Stimulated activated CD4-positive, alpha-beta T cell treated with anti-CD3 and anti-CD28 coated beads, Interleukin-15, amount 100 ng/mL, for 24 hours (primary cell): ENCODE measurements at places on chromosomes 11 and 22.

- no peak for DNase-seq
Observed at GRCh38 chr11:28346209-28346608, 238.0 kb downstream of the METTL15 start.

DNA sequence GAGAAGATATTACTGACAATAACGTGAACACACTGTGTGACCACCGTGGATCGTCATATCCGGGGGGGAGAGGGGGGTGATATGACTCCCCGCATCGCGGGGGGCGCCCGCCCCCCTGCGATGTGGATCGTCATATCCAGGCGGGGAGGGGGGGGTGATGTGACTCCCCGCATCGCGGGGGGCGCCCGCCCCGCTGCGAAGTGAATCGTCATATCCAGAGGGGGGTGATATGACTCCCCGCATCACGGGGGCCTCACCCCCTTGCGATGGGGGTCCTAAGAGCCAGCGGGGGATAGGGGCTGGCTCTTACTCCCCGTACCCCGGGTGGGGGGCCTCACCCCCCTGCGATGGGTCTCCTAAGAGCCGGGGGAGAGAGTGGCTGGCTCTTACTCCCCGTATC is 19.9 kb downstream of the UNC93B1 start:
- DNase-seq, result no peak

DNA sequence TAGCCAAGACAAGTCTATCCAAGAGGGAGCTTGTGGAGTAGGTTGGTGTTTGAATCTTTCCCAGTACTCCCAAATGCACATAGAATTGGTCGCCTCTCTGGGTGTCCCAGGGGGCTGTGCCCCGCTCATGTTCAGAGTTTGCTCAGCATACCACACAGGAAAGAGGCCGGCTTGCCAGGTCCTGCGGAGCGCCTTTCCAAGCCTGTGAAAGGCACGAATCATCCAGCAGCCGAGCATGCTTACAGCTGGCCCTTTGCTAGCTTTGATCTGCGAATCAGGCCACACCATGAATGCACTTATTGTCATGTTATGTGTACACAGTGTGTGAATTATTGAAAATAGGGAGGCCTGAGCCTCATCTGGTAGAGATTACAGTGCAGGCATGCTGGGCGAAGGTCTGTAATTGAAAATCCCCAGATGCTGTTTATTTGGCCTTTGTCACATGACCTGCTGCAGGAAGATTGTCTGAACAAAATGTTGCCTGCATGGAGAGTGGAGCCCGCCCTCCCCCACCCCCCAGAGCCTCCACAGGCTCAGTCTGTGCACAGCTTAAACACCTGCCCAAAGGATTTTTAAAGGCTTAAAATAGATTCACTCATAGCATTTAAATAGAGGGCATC is 163.3 kb upstream of the RASSF10 start:
- no peak for DNase-seq

DNA sequence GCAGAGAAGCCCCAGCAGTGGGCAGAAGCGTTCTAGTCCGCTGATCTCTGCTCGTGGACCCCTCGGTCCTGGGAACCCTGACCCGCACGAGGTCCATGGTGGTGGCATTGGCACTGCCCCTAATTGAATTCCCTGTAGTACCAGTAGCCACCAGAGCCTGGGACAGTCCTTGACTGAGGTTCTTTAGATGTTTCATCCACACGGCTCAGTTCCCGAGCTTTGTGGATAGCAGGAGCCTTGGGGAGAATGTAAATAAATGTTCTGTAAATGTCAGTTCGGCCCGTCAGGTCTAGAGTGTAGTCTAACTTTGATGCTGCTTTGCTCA is 39.4 kb upstream of the SEPTIN5 start:
- no peak for DNase-seq

DNA sequence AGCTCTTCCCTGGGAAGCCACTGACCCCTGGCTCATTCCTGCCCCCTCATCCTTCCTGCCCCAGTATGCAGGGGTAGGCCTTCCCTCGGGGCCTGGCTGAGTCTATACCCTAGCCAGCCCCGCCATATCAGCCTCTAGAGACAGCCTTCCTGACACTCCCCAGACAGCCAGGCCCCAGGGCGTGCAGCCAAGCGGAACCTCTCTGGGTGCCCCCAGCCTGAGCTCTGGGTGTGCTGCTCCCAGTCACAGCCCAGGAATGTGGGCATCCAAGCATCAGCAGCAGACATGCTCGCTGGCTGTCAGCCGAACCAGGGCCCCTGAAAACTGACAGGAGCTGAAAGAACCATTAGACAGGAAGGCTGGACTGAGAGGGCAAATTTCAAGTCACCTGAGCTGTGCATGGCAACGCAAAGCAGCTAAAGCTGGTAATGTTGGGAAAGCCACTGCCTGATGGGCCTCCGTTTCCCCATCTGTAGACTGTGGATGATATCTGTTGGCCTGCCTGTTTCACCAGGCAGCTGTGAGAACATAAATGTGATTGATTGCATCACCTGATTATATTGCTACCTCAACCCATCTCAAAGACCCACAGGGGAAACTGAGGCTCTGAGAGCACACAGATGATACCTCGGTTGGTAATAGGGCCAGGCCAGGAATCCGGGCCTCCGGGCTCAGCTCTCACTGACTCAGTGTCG is 93.2 kb downstream of the LRRC32 start:
- no peak for DNase-seq

GRCh38 chr22:43008509-43008908 is 6.4 kb downstream of the PACSIN2 start:
- DNase-seq, result no peak

- DNase-seq, result no peak
Observed at GRCh38 chr11:23311986-23312940, 452.0 kb upstream of the CCDC179 start.

DNA sequence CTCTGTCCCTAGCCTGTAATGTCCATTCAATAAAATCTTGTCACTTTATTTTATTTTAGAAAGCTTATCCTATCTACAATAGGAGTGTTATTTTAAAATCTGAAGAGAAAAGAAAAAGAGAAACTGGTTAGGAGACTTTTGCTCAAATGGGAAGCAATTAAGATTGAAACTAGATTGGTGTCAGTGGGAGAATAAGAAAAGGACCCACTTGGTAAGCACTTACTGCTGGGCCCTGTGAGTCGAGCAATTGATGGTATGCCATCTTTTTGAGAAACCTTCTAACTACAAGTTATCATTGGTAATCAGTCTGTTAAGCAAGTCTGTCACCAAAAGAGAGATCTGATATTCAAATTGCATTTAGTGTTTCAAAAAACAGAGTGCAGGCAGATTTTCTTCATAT is 258.4 kb downstream of the GRM5 start:
- DNase-seq, result no peak

- DNase-seq, result peak; percentile 61
Observed at GRCh38 chr11:82733444-82734119, at the start of gene FAM181B. Gene FAM181B, minus strand, starts transcription at chr11:82733864. Its CDS starts 135 bp downstream, at chr11:82733729.

DNA sequence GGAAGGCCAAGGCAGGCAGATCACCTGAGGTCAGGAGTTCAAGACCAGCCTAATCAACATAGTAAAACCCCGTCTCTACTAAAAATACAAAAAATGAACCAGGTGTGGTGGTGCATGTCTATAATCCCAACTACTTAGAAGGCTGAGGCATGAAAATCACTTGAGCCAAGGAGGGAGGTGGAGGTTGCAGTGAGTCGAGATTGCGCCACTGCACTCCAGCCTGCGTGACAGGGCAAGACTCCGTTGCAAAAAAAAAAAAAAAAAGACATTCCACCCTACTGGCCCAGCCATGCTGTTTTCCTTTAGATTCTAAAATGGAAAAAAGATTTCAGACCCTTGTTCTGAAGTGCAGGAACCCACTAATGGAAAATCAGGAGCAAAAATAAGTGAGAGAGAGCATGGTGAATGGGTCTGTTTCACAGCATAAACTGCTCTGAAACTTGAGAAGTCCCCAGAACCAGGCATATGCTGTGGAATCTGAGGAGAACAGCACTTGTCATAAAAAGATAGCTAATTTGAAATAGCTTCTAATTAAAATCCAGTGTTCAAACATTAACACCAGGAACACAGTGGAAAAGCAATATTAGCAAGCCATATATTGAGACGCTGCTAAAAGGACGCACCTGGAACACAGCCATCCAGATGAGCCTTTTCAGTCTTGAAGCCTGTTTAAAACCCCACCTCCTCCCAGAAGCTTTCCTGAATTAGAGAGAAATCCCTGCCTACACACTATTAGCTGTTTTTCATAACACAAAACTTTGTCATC is 66.3 kb upstream of the CHRM4 start:
- DNase-seq, result no peak

DNA sequence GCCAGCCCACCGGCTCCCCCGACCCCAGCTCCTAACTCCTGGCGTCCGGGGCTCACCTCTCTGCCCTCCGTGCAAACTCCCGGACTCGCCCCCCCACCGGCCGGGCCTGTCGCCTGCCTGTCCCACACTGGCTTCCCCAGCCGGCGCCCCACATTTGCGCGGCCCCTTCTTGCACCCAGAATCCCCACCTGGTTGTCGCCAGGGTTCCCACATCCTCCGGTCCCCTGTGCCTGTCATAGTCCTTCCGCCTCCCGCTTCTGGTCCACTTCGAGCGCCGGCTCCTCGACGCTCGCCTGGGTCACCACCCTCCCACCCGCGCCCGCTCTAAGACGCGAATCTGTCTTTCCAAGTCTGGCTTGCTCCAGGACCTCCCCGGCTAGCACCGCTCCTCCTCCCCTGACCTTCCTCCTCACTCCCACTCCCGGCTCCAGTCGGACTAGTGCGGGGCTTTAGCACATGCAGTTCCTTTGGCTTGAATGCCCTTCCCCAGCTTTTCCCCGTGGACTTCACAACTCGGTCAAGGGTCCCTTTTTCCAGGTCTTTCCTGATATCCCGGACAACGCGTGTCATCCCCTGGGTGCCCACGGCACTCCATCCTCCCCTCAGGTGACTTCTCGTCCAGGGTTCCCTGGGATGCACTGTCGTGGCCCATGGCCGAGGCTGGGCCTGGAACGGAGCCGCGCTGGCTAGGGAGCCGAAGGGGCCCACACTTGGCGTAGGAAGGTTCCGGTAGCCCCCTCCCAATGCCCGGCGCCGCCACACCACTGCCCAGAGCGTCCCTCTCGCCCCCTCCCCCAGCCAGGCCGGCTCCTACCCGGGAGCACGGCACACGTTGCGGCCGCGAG is 635 bp downstream of the SCARF2 start:
- DNase-seq, result peak; percentile 40

DNA sequence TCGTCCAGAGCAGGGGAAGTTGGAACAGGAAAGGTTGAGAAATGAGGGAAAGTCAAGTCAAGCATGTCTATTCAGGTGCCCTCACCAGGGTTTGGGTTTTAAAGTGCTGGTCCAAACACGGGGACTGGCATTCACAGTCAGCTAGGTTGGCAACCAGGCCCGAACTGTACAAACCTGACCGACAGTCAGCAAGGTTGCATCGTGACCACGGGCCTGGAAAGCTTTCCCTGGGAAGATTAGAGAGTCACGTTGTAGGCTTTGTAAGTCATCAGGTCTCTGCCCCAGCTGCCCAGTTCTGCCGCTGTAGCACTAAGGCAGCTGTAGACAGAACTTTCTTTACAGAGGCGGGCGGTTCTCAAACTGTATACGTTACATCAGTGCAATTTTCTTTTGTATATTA is 7.4 kb downstream of the KRTAP5-10 start:
- no peak for DNase-seq

GRCh38 chr11:45852018-45852711 is 4.9 kb downstream of the CRY2 start:
- DNase-seq, result no peak

GRCh38 chr11:27894552-27894951 is 194.3 kb upstream of the BDNF start:
- no peak for DNase-seq

DNA sequence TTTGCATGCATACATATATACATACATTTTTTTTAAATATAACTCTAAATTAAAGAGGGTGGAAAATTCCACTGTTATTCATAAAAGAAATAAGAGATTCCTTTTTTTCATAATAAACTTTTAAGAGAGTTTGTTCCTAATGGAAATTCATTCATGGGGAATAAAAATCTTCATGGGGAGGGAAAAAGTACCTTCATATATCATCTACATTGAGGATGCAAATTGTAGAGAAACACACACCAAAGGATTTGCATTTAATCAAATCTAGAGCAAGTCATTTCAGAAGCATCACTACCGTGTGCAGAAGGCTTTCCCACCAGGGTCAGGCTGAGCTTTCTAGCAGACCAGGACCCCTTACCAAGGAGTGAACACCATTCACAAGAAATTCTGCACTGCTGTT is at the start of gene POU2AF2:
Gene POU2AF2 (plus strand): TSS at position 301 of the 400 bp plus-strand sequence. CDS start 129 bp downstream, outside the sequence.
- no peak for DNase-seq

DNA sequence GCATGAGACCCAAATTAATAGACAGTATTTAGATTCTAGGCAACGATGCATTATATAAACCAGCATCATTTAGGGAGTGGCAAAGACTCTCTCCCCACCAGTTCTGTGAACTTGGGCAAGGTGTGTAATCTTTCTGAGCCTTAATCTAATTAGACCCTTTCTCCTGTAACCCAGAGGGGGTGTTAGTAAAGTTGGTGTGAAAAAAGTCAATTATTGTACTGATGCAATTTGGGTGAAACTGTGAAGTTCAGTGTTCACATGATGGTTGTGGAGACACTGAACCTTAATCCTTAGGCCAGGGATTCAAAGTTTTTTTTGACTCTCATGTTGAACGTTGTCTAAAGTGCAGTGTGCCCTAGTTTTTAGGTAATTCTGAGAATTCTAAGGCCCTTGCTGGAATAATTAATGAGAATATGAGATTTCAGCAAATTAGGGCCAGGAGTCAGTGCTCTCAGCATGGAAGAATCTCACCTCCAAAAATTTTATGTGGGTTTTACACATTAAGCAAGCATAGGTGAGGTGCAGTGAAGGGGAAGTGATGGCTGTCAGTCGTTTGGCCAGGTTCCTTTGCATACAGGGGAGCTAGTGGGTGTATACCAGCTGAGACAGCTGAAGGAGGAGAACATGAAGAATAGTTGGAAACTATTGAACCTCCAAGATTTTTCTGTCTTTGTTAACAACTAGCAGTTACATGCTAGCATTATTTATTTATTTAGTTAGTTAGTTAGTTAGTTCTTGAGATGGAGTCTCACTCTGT is 94.2 kb downstream of the PTPRJ start:
- DNase-seq, result no peak

GRCh38 chr11:69343401-69344321 is 49.7 kb downstream of the MYEOV start:
- DNase-seq, result no peak

GRCh38 chr11:126083829-126084607 is 21.4 kb upstream of the CDON start:
- peak; percentile 39 for DNase-seq

- DNase-seq, result no peak
Observed at GRCh38 chr11:133978794-133979193, 22.0 kb upstream of the IGSF9B start.
